SW 1271 (cell line): ENCODE measurements at places on chromosomes 1 and 21.
A peak's percentile ranks its signal among the peaks of the same experiment; 100 is the strongest.

- DNase-seq = no peak
These were observed 127.9 kb upstream of the TMPRSS2 start for GRCh38 chr21:41635874-41636273.

- DNase-seq = peak; percentile 17
These were observed 3.0 kb downstream of the OLFM3 start for GRCh38 chr1:101993710-101994109.

GRCh38 chr1:201061049-201061448 lies 37.5 kb upstream of the KIF21B start:
- DNase-seq = no peak

DNA sequence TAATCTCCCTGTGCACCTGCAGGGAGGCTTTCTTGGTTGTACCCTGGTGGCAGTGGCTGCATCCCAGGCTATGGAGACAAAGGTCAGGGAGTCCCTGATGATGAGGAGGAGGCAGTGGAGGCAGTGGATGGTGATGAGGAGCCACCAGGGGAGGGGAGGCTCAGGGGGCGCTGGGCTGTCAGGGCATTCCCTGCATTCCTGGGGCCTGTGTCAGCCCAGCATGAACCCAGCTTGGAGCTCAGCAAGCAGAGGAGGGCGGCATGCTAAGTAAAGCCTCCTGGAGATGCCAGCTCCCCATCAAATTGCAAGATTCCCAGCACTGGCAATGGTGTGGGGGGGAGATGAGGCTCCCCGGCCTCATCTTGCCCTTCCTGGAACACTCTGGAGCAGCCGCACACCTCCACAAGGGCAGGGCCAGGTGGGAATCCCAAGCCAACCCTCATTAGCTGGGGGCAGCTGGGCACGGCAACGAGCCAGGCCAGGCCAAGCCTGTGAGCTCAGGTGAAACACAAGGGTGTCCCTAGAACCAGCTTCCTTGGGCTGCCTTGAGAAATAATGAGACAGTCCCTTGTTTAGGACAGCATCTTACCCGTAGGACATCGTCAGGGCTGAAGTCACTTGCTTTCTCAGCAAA lies 469.5 kb downstream of the MATN1 start:
- no peak for DNase-seq

DNA sequence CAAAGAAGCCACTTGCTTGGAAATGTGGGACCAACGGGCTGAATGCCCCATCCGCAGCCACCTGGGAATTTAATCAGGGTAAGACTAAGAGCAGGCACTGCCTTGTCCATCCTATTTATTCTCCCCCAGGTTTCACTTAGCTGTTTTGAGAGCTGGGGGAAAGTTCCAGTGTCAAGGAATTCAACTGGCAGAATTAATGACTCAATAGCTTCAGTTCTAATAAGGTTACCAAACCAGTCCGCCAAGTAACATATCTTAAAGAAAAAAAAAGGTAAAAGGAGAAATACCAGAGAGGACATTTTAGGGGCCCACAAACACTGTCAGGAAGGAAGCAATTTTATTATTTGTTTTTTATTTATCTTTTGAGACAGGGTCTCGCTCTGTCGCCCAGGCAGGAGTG lies 157.6 kb upstream of the SOD1 start:
- no peak for DNase-seq

DNA sequence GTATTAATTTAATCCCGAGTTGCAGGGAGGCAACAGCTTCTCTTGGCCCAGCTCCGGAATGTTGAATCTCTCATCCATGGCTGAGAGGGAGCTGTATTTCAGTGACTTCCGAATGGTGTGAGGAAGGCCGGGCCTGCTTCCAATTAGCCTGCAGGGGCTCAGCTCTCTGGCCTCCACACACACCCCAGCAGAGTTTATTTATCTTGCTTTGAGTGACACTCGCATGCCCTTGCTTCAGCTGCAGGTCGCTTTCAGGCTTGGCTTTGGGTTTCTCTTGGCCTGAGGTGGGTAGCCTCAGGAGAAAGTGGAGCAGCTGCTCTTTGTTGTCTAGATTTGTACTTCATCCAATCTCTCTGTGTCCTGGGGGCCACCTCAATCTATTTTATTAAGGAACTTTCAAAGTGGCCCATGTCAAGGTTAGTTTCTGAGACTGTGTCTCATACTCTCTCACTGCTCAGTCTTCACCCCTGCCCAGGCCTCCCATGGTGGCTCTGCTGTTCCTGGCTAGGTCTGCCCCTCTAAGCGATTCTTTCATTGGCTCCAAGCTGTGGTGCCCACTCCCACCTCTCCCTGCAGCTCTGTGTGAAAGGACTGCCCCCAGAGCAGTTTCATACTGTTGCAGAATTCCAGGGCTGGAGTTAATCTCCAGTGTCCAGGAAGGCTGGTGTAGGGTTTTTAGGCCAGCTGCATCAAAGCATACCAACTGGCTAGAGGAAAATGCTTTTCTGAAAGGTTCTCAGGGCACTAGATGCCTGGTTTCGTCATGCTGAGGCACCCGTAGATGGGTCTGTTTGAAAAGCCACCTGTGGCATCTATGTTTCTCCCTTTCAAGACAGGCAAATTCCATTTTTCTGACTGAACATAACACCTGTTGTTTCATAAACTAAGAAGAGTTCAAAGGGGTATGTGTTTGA lies 153.5 kb downstream of the PLXNA2 start:
- DNase-seq = no peak

DNA sequence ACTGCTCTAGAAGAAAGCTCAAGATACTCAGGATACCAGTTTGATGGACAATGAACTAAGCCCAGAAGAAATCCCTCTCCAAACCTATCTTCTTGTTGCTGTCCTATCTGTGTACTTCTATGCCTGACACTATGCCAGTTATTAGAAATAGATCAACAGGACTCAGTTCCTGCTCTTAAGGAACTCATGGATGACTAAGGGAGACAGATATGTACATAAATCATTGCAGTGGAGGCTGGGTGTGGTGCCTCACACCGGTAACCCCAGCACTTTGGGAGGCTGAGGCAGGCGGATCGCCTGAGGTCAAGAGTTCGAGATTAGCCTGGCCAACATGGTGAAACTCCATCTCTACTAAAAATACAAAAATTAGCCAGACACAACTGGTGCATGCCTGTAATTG lies 42.4 kb upstream of the AK4 start:
- DNase-seq = no peak

GRCh38 chr21:27647401-27647800 lies 680.5 kb upstream of the ADAMTS5 start:
- no peak for DNase-seq

DNA sequence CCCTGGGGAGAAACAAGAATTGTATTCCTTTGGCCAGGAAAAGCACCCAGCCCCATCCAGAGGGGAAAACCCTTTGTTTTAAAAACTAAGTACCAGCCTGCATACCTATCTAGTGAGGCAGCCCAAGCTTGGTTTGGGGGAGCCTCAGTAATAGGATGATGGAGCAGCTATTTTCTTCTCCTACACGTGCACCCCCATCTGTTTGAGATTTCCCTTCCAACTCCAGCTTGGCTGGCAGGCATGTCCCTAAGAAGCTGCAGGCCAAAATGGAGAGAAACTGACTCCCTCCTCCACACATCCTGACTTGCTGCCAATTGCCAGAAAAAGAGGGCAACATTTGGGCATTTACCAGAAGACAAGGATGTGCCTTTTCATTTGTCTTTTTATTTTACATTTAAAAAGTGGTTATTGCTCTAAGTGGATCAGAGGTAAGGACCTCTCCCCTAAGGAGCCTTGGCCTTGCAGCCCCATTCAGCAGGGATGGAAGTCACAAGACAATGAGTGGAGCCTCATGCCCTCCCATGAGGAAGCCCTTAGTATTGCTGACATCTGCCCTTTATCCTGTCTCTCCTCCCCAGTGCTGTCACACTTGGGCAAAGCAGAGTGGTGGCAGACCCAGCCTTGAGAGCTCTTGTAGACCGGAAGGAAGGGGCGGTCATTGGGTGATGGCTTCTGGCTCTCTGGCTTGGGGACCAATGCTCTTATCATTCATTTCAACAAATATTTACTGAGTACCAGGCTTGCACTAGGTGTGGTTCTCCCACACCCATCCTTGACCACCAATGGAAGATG lies 8.6 kb downstream of the FNDC5 start:
- no peak for DNase-seq

DNA sequence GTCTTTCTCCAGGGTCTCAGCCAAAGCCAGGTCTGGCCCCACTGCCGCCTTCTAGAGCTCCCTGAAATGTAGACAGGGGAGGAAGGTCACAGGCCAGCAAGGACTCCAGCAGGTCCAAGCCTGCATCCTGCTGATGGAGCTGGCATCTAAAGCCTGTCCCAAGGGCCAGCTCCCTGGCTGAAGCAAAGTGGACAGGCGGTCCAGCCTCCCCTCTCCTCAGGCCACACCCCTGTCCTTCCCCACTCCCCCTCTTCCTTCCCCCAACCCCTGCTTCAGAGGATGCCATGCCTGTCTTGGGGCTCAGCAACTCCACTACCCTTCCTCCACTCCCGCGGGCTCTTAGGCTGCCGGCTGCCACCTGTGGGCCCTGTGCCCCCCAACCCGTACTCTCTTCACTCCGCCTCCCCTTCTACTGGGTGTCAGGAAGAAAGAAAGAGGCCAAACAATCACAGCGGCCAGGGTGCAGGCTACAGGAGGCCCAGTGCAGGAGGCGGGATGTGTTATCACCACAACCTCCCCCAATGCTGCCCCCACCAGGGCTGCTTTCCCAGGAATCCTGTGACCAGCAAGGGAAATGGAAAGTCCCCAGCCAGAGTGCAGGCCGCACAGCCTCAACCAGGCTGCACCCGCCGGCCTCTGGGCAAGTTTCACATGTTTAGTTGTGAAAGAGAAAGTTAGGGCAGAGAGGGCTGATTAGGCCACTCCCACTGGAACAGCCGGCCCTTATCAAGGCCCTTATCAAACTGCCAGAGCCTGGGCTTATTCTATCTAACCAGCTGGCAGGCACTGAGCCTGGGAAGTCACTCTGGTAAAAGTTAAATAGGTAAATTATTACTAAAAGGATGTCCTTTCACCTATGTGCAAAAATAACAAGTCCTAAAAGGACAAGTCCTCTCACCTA lies 34.1 kb downstream of the ACOT7 start:
- DNase-seq = peak; percentile 57

- DNase-seq = no peak
These were observed 14.1 kb downstream of the COP1 start for GRCh38 chr1:176193023-176193422.

DNA sequence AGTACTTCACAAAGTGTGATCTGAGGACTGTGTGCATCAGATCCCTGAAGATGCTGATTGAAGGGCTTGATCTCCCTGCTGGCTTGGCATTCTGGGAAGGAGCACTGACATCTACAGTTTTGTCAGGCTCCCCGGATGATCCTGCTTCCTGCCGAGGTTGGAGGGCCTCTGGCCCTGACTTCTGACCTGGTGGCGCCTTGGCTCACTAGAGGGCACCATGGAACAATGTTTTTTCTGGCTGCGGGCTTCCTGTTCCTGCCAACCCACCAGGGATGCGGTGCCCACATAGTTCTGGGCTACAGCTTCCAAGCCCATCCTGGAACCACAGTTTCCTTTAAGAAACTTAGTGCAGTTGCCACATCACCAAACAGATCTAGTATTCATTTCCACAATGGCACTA lies 38.8 kb upstream of the RASAL2 start:
- DNase-seq = peak; percentile 20

GRCh38 chr1:156064615-156065014 lies 3.7 kb downstream of the RAB25 start:
- DNase-seq = no peak

- peak; percentile 5 for DNase-seq
These were observed 19.4 kb downstream of the PDE4B start for GRCh38 chr1:65812065-65812464.

GRCh38 chr1:54487571-54488050 lies 60.4 kb upstream of the ACOT11 start:
- DNase-seq = no peak

GRCh38 chr1:6494627-6495026 lies 3.2 kb upstream of the PLEKHG5 start:
- no peak for DNase-seq

GRCh38 chr1:207115269-207115668 lies 11.2 kb downstream of the C4BPA start:
- no peak for DNase-seq

DNA sequence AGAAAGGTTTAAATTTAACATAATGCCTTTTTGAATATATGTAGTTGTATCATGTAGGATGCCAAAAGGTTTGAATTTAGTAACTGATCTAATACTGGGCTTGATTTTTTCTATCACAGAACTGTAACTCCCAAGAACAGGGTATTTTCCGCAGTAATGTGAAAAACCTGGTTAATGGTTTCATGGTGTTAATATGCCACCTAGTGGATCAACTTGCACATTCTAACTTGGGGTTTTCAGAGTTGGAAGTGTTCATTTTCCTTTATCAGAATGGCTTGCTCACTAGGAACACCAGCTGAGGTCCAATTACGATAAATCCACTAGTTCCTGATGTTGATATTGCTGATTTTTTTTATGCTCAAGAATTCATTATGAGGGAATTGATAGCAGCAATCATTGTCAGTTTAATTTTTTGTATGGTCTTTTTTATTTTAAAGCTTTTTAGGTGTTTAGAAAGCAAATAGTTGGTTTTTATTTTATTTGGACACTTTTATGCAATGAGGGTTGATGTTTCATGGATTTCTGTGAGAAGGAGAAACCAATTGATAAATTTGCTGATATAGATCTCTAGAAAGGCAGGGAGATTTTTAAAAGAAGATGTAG lies 157.2 kb downstream of the PLA2G4A start:
- DNase-seq = peak; percentile 28

DNA sequence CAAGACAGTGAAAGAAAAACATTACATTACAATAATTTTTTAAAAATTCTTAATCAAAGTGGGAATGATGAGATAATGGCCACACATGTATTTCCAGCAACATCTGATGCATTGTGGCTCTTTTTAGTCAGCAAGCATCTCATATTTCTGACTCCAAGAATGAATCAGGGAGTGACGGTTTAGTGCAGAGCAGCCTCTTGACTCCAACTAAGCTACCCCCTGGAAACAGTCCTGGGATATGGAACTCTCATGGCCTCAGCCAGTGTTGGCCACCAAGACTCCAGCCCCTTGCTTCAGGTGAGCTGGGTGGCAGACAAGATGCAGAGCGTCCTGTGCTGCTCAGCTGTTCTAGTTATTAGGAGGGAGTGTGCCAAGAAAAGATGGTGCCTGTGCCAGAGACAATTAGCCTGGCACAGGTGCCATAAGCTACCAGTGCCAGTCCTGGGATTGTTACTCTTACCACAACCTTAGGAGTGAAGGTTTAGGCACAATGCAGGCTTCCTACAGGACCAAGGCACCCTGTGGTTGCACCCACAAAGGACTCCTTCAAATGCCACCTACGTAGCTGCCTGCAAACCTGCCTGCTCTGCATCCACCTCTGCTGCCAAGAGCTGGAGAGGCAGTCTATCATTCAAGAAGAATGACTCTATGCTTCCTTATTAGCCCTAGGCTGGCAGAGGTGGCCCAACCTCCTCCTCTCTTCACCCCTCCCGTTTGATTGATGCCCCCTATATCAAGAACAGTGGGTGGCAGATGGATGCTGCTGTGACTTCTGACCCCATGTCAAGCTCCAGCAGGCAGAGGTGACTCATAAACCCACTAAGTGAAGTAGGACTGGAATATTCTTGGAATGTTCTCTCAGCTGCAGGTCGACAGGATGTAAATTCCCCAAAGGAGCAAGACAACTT lies 6.0 kb upstream of the SEC16B start:
- DNase-seq = peak; percentile 44

DNA sequence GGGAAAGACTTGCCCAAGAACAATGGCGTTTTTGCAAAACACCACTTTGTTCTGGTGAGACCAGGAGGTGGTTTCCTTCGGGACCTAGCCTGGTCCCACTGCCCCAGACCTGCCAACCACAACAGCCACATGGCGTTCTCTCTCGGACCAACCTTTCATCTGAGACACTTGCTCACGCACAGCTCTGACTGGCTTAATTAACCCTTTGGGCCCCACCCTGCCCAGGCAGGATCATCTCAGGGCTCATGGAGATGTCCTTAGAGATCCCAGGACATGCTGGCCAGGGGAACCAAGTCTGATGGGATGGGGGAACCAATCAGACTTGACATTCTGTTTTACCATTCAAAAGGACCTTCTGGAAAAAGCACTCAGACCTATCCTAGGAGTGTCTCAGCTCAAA lies 97.8 kb upstream of the SLC2A1 start:
- no peak for DNase-seq
